ENCODE measurements at places on chromosomes 2 and 18. TPM values are rescaled to one million over a fixed set of nuclear protein-coding genes. Genes with fewer than 3 reads are reported as not detected.

ATG9A gene
- total RNA-seq, result 46.4 TPM

ASAP2 gene
- 11.0 TPM for total RNA-seq

DUSP19 gene
- total RNA-seq, result 1.2 TPM

- no peak for DNase-seq
- no peak overlapping the region for H3K27ac ChIP-seq
- H3K4me3 ChIP-seq, result no peak overlapping the region
- no peaks in the 10 kb centered on the region for H3K4me1 ChIP-seq
Measured at GRCh38 chr18:73750052-73750451, 397.6 kb downstream of the FBXO15 start.

DNA sequence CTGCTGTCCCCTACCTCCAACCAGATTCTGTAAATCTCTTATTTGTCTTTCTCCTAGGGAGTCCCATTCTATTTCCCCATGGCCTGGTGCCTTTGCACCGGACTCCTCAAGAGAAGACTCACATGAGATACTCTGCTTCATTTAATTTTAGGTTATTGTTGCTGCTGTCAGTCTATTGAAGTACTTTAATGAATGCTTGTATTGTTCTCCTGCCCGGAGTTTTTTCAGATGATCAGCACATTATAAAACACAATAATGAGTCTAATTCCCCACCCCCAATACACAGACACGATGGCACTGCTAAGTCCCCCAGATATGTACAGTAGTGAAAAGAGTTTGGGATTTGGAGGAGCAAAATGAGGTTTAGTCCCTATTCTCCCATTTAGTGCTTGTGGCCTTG is 58.9 kb downstream of the HAUS1 start:
- no peak for DNase-seq
- H3K27me3 ChIP-seq, result no peaks in the 10 kb centered on the region
- no peaks in the 10 kb centered on the region for H3K36me3 ChIP-seq
- peaks cover 5% of the 10 kb centered on the region for H3K4me1 ChIP-seq
- H3K4me3 ChIP-seq, result no peak overlapping the region
- H3K27ac ChIP-seq, result no peak overlapping the region

- H3K4me3 ChIP-seq, result no peak overlapping the region
- no peak overlapping the region for H3K27ac ChIP-seq
- no peaks in the 10 kb centered on the region for H3K4me1 ChIP-seq
- no peaks in the 10 kb centered on the region for H3K27me3 ChIP-seq
- H3K36me3 ChIP-seq, result peaks cover 2% of the 10 kb centered on the region
- DNase-seq, result no peak
Measured at GRCh38 chr2:30565851-30566358, 118.9 kb downstream of the LCLAT1 start.

All from H9 (cell line).